Activated T-cell treated with anti-CD3 and anti-CD28 coated beads, Interleukin-2, amount 50 U/mL, for 1 hour (primary cell): ENCODE measurements at places on chromosomes 1 and 21.

DNA sequence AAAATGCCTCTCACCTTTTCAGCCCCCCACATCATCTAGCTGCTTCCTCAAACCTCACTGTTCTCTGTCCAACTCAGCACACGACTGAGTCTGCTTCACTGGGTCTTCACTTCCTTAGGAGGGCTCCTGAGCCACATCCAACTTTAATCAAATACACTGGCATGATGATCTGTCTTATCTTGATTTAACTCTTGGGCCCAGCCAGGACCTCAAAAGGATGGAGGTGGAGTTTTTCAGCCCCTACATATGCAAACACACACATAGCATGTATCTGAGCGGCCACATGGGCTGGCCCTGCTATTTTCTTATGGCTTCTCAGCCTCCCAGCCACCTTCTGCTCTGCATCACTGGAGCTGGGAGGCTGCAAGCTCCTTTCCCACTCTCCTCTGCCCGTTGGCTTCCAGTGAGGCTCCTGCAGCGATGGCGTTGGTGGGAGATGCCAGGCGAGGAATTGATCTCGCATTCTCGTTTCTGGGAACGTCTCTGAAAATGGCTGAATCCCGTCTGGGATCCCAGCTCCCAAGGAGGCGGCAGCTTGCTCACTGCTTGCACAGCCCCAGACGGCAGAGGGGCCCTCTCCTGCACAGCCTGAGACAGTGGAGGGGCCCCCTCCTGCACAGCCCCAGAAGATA, 1.8 kb upstream of the PRXL2B start:
- DNase-seq = no peak

GRCh38 chr1:24656046-24656445, 12.9 kb downstream of the SRRM1 start:
- no peak for DNase-seq

- no peak for DNase-seq
Measured at GRCh38 chr1:82091729-82092128, 291.0 kb downstream of the ADGRL2 start.

DNA sequence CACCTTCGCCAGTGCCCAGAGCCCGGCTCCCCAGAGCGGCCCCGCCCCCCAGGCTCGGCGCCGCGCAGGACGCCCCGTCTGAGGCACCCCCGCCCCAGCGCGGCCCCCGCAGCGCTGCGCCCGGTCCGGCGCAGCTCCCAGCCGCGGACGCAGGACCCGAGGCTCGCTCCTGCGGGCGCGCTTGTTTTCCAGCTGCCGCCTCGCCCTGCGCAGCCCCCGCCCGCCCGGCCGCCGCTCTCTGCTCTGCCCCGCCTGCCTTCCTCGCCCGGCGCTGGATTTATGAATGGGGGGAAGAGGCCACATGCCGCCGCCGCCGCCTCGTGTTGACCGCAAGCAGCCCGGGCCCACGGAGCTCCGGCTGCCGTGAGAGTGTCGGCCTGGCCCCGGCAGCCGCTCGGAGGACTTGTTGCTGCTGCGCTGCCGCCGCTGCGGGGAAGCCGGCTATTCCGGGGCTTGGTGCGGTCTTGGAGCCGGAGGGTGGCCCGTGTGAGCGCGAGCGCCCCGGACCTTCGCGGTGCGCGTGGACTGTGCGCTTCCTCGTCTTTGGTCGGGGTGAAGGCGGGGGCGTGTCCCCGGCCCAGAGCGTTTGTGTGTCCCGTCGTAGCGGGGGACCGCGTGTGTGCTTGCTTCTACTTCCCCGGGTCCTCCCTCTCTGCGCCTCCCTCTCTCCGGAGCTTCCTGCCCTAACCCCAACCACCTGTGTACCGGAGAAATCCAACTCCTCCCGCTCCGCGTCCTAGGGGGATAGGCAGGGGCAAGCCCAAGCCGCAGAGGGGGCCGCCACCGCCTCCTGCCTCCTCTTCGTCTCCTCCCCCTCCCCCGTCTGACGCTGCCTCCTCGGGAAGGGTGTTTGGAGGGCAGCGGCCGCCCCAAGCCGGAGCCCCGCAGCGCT, 736 bp downstream of the KCNC4 start:
- DNase-seq = peak; percentile 69

- DNase-seq = peak; percentile 82
Measured at GRCh38 chr1:65066766-65067490, 81.1 kb upstream of the AK4 start.

DNA sequence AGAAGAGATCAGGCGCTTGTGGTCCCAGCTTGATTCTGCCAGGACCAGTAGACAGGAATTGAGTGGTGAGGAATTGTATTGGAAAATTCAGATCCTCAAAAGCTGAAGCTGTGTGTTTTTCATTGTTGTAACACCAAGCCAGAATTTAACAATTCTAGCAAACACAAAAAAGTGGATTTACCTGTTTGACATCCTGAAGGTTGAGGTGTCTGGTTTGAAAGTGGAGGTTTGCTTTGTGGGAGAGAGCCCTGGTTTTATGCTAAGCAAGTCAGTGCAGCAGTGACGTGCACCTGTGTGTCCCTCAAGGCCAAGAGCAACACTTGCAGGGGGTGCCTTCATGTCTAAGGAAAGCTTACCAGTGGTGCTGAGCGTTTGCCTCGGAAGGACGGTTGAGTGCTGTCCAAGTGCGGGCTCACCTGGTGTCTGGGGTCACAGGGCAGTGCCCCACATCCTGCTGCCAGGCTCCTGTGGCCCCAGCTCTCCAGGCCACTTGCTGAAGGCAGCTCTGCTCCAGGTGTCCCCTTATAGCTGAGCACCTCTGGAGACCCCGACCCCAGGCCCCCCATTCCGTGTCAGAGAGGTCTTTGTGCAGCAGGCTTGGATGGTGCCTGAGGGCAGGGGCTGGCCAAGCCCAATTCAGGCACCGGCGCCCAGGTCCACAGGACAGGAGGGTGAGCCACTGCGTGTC, 27.7 kb downstream of the PCNT start:
- DNase-seq = no peak

GRCh38 chr1:87400813-87401212, 72.1 kb downstream of the LMO4 start:
- DNase-seq = no peak

DNA sequence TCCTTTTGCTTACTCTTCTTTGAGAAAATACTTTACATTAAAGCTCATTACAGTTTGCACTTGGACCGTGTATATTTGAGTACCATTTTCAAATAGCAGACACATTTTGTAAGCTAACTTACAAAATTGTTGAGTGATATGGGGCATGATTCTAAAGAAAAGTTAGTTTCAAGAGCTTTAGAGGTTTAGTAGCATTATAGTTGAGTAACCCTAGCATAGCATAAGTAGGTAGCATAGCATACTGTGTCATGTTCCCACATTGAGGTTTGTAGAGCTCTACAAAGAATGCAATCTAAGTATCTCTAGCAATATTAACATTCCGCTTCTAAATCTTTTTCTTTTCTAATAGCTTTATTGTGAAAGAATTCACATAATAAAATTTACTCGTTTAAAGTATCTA, 92.0 kb downstream of the ITSN1 start:
- no peak for DNase-seq

DNA sequence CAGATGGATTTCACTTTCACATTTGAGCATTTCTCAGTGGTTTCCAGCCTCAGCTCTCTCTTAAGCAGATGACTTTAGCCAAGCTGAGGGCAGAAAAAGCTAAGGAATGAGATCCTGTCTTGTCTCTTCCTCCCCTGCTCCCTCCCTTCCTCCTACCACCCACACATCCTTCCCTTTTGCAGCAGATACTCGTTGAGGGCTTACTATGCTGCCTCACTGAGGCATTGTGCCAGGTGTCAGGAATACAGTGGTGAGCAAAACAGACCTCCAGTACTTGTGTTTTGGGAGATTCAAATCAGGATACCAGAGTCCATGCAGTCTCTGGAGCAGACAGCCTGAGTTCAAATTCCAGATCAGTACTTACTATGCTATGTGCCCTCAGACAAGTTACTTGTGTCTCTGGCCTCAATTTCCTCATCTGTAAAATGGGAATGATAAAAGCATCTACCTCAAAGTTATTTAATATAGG, 43.2 kb downstream of the KIF26B start:
- no peak for DNase-seq

DNA sequence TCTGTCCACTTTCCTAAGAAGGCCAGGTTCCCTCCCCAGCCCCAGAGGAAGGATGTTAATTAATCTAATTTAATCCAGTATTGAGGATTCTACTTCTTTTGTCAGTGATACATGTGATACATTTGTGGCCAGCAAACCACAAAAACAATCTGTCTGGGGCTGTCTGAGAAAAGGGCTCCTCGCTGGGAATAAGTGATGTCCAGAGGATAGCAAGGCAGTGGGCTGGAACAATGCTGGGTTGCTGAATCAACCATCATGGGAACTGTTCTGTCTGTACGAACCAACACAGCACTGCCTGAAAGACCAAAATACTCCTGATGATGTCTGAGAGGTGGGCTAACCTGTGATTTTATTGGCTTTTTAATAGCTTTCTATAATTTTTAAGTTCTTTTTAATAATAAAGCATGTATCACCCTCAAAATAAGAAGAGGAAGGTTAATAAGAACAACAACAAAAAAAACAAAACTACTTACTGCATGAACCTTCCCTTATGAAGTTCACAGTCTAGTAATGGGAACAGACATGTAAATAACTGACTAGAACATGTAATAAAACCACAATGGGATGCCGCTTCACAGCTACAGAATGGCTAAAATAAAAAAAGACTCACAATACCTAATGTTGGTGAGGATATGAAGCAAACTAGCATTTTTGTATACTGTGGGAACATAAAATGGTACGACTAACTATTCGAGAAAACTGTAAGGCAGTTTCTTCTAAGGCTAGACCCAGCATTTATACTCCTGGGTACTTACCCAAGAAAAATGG, 11.4 kb upstream of the ADAR start:
- no peak for DNase-seq

GRCh38 chr1:155000411-155000725, 2.2 kb upstream of the ZBTB7B start:
- DNase-seq = peak; percentile 51

DNA sequence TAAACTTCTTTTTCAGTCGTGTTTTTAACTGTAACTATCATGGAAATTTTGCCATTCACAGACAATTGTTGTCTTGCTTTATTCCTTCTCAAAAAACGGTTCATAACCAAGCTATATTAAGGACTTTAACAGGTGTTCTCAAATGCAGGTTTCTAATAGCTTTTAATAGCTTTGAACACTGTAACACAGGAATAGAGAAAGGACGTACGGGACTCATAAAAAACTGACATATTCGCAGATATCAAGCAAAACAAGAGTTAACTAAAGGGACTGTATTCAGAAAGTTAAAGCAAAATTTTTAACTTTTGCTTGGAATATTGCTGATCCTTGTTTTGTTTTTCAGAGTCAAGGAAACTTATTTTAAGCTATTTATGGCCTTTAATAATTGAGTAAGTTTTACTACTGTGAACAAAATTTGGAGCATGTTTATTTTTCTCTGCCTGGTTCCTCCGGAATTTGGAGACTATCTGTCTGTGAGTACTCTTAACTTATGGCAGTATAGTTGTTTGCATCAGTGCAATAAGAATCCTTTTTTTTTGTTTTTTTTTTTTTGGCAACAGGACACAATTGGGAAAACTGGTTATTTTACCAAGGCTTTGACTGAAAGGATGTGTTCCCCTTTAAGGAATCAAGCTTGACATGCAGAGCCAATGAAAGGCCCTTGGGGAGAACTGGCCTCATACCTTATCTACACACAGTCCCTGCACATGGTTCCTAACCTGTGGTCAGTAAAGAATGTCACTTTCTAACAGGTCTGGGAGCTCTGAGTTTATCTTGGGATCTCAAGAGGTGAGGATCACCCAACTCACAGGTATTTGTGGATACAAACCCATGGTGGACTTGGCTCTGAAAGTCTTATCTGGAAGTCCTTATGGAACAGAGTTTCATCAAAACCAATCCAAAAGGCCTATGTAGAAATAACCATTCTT, 5.8 kb upstream of the CD46 start:
- DNase-seq = no peak

DNA sequence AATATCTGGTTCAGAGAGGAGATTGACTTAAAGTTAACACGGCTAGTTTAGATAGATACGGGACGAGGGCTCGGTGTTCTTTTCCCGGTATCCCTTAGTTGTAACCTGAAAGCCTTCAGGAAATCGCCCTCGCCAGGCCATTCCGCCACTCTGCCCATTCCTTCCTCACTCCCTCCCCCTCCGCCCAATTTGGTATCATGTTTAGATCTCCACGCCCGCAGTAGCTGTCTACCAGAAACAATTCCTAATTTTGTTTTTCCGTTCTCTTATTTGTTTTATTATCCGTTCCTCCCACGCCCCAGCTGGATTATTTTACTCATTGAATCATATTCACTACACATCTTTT, 685 bp upstream of the VAMP4 start:
- no peak for DNase-seq

DNA sequence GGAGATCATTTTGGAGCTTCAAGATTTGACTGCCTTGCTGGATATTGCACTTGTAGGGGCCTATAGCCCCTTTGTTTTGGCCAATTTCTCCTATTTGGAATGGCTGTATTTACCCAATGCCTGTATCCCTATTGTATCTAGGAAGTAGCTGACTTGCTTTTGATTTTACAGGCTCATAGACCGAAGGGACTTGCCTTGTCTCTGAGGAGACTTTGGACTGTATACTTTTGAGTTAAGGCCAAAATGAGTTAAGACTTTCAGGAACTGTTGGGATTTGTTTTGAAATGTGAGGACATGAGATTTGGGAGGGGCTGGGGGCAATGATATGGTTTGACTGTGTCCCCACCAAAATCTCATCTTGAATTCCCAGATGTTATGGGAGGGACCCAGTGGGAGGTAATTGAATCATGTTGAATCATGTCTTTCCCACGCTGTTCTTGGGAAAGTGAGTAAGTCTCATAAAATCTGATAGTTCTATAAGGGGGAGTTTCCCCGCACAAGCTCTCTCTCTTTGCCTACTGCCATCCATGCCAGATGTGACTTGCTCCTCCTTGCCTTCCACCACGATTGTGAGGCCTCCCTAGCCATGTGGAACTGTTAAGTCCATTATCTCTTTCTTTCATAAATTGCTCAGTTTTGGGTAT, 276.1 kb downstream of the LMX1A start:
- no peak for DNase-seq

DNA sequence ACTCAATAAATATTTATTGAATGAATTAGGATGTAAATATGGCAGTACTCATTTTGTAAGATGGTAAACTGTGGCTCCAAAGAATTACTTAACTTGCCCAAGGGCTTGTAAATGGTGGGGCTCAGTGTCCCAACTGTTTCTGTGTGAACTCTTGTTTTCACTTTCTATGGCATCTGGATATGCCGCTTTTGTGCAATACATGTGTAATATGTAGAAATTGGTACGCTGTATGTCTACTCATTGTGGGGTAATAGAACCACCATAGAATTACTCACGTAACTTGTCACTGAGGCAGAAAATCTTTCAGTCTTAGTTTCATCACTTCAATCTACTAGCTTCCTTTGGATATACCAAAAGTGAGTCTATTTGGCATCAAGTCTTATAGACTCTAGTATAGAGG, 977 bp downstream of the PRPF3 start:
- DNase-seq = no peak

DNA sequence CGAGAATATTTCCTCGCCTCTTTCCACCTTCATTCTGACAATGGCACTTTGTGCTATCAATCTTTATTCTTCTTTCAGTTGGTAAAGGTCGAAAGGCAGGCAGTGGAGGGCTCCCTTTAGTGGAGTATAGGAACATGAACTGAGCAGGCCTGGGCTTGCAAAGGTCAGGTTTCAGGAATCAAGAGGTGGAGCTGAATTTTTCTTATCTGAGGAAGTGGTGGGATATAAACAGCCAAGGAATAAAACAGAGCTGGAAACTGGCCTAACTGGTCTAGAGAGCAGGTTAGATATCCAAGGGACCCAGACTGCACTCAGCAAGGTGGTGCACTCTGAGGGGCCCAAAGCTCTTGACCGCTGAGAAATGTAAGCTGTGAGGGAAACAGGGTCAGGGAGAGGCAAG, 99.1 kb downstream of the PLA2G4A start:
- DNase-seq = no peak
